NCI-H2227 treated with DMSO at 0.1 percent for 48 hours (cell line): ENCODE measurements at places on chromosomes 13 and 19.

GRCh38 chr19:30325676-30326392 lies 46.4 kb upstream of the ZNF536 start:
- DNase-seq = no peak

DNA sequence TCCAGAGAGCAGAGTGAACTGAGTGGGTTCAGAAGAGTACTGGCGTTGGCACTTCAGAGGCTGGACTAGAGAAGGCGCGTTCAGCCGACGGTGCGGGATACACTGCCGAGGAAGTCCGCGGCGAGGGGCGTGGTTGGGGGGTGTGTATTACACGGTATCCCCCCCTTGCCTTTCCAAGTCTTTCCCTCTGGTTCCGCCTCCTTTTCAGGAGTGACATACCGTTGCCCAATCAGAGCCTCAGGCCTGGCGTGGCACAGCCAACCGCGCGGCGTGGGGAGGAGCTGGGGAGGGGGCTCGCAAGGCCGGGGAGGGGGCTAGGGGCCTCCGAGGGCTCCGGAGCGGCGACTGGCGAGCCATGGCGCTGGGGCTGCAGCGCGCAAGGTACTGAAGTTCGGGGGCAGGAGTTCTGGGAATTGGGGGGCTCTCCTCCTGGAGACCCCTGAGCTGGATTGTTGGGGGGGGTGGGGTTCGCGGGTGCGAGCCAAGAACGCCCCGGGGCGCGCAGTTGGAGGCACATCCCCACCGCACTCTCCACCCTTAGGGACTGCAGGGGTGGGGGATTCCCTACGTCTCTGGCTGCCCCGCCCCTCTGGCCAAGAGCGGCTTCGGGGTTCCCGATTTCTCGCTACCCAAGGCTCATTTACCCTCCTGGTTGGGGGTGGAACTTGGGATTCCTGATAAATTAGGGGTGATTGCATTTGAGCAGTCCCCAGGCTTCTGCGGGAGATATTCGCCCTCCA lies at the start of gene HIF3A:
Gene HIF3A, plus strand, starts transcription at position 321 of the 740 bp plus-strand sequence. Its CDS starts 35 bp downstream, at position 356.
- peak; percentile 90 for DNase-seq

DNA sequence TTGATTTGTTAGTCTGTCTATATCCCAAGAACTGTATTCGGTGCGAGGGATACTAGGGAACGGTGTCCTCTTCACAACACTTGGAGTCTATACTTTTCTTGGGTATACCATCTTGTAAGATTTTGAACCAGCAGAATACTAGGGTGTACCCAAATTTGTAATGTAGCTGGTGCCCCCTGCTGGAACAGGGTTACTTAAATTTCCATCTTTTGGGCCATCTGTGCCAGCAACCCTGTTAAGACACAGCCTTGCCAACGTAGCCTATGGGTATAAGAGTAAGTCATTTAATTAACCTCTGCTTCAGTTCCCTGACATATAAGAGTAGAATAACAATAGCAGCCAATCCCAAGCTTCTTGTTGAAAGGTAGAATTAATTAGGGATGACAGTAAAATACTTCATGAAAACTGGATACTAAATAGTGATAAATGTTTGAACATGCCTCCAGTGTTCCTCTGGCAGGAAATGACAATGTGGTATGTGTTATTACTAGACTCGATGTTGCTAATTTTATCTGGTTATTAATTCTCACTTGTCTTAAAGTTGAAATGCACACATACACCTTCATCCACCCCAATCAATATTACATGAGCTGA lies 607.6 kb downstream of the FGF9 start:
- no peak for DNase-seq

DNA sequence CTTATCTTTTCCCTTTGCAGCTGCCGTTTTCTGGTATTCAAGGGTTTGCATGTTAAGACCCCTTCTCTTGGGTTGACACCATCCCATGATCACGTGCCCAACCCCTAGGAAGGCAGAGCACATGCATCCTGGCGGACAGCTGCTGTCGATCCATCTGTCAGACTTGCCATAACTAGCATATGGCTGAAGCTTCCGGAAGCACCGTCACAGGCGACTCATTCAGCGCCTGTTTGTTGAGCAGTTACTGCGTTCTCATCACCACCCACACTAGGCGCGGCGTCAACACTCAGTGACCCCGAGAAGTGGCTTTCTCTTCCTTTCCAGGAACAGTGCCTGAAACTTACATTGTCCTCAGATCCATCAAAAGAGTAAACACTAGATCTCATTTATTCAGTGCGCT lies 93.6 kb downstream of the SOX1 start:
- DNase-seq = no peak

DNA sequence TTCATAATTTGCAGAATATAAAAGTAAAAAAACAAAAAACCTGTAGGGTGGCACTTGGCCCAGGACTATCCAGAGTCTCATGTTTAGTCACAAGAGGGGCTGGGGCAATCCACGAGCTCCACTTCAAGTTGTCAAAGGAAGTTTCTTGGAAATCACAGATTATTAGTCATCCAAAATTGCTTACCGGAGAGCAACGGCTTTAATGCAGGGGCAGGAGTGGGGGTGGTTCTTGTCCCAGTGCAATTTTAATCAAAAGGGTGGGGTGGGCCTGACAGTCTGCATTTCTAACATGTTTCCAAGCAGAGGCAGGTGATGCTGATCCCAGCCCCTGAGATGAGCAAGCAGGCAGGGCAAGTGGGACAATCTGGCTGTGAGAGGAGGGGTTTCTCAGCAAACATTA lies 233.9 kb downstream of the ABCC4 start:
- no peak for DNase-seq

DNA sequence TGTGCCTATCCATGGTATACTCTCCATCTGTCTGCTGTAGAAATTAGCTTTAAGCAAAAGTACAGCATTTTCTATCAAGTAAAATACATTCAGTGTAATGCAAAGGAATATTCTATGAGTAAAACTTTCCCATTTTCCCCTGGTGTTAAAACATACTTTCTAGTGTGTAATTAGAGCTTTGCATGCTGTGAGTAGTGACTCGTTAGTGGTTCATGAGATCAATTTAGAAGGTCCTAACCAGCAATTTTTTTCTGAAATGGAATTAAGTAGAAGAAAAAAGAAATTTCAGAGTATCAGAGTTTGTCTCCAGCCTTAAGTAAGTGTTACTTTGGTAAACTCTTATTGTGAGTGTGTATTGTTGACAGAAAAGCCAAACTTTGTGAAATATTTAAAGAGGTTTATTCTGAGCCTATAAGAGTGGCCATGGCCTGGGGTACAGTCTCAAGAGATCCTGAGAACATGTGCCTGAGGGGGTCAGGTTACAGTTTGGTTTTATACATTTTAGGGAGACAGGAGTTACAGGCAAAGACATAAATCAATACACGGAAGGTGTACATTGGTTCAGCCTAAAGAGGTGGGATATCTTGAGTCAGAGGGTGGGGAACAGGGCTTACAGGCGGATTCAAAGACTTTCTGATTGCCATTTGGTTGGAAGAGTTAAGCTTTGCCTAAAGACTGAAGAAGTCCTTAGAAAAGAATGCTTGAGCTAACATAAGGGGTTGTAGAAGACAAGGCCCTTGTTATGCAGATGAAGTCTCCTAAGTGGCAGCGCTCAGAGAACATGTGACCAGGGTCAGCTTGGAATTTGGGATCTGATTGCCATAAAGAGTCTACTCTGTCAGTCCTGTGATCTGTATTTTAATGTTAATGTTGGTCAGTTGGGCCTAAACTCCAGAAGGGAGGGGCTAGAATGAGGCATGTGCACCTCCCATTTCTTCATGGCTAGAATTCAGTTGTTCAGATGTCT lies 25.5 kb downstream of the FAM187B start:
- no peak for DNase-seq

- DNase-seq = no peak
Measured at GRCh38 chr19:54612428-54612827, 17.9 kb upstream of the LILRB1 start.

DNA sequence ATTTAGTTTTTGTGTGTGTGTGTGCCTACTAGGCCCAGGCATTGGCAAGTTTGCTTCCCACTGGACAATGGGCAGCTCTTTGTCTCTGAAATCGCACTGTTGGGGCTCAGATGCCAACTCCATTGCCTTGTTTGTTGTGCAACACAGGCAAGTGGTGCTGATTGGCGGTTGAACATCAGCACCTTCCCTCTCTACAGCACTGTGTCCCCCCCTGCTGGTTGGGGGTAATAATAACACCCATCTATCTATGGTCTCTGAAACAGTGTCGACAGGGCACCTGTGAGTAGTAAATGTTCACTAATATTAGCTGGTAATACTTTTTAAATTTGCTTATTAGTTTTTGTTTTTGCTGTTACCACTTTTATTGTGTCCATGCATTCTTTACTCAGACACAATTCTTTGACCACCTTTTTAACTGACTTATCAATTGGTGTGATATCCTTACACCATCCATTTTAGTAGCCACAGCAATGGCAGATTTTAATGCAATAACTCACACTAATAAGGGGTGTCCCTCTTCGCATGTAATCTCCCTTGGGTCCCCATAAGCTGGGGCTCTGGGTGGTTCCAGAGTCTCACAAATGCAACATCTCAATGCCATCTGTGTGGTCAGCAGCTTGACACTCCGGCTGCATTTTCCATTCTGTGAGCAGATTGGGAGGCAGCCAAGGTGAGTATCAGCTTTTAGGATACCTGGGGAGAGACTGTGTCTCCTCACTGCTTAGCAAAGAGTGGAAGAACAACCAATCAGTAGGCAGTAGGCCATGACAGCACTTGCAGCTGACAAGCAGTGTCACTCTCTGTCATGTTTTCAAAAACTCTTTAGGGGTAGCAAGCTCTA lies 47.7 kb upstream of the UQCRFS1 start:
- DNase-seq = no peak

GRCh38 chr19:38921420-38922274 lies 8.9 kb downstream of the SARS2 start:
- no peak for DNase-seq

GRCh38 chr13:51844862-51845573 lies at the start of gene TMEM272:
TMEM272 (minus strand) TSS chr13:51845177; CDS start chr13:51838530, 6,647 bp downstream.
- DNase-seq = peak; percentile 33

DNA sequence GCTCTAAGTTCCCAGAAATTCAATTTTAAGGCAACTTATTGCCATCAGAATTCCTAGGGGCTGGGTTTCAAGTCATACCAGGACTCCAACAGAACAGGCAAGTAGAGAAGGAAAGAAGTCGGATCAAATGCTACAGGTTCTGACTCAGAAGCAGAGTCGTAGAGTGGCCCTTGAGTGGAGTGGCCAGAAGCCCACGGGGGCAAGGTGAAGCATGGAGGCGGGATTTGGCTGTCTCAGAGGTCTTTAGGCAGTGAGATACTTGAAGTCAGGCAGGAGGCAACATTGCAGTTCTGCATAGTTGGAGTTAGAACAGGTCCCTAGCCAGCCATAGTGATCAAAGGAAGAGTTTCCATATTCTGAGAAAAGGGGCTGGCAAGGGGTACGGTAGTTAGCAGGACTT lies 111.6 kb downstream of the NHLRC3 start:
- DNase-seq = no peak

DNA sequence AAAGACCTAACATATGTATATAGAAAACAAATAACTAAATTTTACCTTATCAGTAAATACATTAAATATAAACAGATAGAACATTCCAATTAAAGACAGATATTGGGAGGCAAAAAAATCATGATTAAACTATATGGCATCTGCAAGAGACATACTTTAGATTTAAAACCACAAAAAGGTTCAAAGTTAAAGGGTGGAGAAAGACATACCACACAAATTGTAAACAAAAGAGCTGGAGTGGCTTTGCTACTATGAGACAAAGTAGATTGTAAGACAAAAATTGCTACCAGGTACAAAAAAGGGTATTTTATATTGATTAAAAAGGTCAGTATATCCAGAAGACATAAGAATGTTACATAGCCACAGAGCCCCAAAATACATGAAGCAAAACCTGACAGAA lies 200.2 kb downstream of the KCNRG start:
- no peak for DNase-seq

DNA sequence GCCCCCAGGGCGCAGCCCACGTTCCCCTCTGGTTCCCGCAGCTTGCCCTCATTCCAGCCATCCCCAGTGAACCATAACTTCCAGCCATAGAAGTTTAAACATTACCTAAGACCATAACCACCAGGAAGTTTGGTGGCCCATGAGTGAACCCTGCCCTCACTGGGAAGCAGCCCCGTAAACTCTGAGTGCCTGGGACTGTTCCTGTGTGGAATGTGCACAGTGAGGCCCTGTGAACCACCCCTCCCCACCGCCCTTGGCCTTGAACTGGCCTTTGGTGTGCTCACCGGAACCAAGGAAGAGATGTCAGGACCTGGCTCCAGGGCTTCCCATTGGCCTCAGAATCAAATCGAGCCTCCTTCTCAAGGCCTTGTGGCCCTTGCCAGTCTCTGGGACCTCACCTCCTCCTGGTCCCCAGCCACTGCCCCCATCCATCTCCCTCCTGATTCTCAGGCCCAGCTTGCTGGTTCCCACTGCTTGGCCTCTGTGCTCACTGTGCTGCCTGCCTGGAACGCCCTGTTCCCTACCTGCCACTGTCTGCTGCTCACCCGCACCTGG lies 46.5 kb downstream of the DNM2 start:
- no peak for DNase-seq

DNA sequence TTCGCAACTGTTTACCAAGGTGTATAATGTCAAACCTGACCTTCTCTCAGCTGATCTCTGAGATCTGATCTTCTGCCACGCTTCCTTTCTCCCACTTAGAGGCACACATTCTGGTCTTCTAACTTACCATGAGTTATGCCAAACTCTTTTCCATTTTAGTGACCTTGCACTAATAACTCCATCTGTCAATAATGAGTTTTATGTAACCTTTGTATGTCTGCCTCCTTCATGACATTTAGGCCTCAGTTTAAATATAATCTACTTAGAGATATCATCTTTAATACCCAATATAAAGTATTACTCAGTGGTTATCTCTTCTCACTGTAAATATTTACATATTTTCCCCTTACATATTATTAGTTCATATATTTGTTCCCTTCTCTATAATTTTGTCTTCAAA lies 827.5 kb upstream of the PCDH20 start:
- DNase-seq = no peak

GRCh38 chr13:109650861-109651260 lies 135.5 kb downstream of the IRS2 start:
- DNase-seq = no peak

DNA sequence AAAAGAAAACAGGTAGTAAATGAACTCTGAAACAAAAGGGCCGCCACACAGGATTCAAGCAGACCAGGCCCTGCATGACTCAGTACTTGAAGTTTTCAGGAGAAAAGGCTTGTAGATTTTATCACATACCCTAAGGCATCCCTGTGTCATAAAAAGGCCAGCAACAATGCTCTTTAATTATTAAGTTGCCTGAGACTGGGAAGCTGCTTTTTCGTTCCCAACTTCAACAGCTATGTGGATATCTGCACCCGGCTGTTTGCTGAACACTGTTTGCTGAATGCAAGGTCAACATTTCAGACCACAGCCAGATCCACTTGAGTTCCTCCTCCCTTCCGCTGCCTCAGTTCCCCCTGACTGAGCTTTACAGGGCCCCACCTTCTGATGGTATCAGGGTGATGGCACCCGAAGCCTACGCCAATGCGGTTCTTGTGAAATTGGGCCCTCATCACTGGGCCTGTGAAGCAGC lies 6.1 kb upstream of the ECH1 start:
- no peak for DNase-seq

DNA sequence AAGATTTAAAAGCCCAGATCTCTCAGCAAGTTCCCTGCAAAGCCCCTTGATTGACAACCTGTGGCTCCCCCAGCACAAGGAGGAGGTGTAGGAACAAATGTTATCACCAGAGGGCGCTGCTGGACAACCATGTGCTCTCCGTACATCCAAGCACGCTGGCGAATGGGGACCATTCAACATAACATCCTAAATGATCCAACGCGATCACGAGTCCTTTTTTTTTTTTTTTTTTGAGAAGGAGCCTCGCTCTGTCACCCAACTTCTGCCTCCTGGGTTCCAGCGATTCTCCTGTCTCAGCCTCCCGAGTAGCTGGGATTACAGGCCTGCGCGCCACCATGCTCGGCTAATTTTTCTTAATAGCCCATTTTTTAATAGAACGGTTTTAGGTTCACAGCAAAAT lies 52.0 kb downstream of the NWD1 start:
- DNase-seq = peak; percentile 29

- no peak for DNase-seq
Measured at GRCh38 chr13:73960474-73960873, 173.7 kb downstream of the KLF12 start.
